ENCODE measurements at places on chromosomes 1 and 21. TPM values are rescaled to one million over a fixed set of nuclear protein-coding genes. Genes with fewer than 3 reads are reported as not detected.

DNA sequence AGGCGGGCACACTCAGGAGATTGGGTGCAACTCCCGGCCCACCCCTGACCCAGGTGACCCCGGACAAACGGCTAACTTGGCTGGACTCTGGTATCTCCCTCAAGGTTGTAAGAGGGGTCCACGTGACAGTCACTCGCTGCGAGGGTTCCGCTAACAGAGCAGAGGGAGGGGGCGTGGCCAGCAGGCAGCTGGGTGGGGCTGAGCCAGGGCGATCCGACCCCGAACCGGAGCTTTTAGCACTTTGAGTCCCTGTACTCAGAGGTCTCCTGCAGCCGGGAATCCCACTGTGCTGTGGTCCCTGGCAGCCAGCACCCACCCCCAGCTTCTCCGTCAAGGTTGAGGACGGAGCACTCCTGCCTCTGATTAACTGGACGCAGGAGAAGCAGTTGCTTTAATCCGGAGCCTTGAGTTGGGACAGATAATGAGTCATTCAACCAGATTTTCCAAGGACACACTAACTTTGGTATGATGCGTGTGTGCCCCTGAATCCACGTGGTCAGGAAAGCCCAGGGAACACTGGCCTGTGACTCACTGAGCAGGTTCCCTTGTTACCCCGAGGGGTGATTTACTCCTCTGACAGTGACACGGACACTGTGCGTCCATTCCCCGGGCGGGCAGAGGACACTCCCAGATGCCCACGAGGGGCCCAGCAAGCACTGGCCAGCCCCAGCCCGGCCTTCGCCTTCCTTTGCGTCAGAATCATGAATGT lies 16.8 kb downstream of the TRPM2 start:
- peak; percentile 43 for DNase-seq

Gene GSTM4
- 7.0 TPM for total RNA-seq

DNA sequence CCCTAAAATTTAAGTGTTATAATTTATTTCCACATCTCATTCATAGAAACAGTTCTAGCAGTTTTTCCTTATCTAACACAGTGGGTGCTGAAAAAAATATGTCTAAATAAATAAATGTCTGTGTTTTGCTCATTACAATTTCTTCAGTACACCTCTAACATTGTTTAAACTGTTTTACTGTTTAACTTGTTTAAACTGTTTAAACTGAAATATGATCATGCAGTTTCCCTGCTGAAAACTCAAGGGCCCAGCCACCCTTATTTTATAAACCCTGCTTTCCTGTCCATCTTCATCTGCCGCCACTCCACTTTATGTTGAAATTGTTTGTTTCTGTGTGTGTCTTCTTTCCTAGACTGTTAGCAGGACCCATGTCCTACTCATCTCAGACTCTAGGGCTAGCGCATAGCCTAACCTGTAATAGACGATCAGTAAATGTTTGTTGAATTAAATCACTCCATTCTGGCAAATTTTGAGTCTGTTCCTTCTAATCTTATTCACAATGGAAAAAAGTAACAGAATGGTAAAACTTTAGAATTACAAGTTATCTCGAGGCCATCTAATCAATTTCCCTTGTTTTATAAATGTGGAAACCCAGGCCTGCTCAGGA lies 9.4 kb upstream of the PIK3C2B start:
- no peak for DNase-seq

GRCh38 chr1:83776913-83777757 lies 221.8 kb downstream of the TTLL7 start:
- DNase-seq: no peak

DNA sequence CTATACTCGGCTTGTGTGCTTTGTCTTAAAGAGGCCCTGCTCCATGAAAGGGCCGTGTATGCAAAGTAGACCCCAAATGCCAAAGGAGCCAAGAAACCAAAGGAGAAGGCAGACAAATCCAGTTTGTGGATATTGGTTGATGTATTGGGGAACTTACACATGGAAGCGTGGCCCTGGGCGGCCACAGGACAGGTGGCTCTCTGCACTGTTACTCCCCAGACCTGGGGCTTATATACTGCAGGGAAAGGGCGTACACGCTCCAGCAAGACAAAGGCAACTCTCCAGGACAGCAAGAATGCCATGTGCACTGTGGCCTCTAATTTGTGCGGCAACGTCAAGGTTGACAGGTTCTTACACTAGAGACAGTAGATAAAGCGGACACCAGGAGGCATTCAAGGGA lies 24.8 kb downstream of the RSPH1 start:
- no peak for DNase-seq

GRCh38 chr21:15631342-15631741 lies 98.4 kb upstream of the USP25 start:
- no peak for DNase-seq

DNA sequence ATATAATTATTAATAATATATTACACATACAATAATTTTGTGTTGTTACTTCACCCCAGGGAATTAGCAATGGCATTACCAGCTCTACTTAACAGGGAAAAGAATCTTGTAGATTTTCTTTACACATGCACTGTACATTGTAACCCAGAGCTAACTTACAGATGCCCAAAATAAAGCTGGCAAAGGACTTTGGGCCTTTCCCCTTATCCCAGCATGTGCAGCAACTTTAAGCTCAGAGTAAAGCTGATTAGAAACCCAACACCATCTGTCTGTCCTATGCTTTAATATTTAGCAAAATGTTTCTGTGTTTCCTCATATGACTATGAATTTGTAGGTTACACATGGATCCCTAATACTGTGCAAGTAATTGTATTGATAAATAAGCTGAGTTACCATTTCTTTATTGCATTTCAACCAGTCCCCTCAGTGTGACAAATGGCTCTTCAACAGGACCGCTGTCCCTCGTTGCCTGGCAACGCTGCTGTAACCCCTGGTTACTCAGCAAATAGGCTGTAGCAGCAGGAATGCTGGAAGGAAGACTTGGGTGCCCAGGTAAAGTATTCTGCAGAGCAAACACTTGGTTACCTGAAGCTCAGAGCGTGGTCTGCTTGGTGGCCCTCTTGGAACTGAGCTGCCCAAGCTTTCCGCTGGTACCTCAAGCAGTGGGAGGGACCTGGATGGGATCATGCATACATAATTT lies at the start of gene USH2A:
Gene USH2A, minus strand, starts transcription at position 628 of the 700 bp plus-strand sequence. CDS start 1,112 bp downstream, outside the sequence.
- no peak for DNase-seq

DNA sequence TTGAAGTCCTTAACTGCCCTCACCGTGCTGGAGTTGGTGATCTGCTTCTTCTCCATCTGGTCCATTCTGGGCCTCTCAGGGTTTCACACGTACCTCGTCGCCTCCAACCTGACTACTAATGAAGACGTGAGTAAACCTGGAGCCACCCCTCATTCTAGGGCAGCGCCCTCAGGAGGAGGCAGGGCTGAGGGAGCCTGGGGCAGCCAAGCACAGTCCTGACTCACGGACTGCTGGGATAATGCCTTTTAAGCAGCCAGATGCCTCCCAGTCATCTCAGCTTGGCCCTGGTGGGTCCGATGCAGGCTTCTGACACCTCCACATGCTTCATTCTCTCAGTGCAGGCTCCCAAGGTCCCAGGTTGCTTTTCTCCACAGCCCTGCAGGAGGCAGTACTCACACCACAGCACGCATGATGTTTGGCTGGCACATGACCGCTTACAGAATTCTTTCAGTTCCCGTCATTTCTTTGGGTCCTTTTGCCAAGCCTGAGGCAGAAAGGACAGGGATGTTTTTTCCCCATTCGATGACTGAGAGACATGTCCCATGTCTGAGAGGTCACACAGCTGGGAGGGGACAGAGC lies 11.8 kb upstream of the SFN start:
- DNase-seq: no peak

- no peak for DNase-seq
Observed at GRCh38 chr1:8025061-8025670, 943 bp downstream of the ERRFI1 start.

Gene SH2D1B
- not detected for total RNA-seq

DNA sequence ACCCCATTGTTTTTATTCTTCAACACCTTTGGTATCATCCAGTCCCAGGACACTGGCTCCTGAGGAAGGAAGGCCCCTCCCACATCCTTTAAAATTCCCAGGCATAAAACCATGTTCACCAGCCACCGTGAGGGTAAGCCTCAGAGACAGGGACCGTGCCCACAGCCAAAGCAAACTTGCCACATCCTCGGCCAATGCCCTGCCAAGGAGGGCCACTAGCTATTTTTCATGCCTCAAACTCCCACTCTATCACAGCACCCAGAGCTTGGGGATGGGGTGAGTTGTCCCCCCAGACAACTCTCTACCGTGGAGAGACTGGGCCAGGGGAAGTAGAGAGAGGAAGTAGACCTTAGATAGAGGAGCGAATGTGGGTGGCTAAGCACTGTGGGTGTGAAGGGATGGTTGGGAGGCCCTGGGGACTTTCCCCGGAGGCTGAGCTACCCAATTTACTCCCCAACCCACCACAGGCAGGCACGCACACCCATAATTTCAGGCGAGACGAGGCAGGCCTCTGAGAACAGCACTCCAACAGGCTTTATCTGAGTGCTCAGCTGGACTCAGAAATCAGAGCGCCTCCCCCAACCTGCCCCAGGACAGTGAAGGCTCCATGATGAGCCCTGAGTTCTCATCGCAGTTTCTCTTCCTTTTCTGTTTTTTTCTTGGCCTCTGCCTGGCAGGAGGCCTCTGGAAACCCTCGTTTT lies 15.9 kb upstream of the BTG2 start:
- no peak for DNase-seq

- no peak for DNase-seq
Observed at GRCh38 chr1:56531624-56532349, 47.6 kb downstream of the PLPP3 start.

DNA sequence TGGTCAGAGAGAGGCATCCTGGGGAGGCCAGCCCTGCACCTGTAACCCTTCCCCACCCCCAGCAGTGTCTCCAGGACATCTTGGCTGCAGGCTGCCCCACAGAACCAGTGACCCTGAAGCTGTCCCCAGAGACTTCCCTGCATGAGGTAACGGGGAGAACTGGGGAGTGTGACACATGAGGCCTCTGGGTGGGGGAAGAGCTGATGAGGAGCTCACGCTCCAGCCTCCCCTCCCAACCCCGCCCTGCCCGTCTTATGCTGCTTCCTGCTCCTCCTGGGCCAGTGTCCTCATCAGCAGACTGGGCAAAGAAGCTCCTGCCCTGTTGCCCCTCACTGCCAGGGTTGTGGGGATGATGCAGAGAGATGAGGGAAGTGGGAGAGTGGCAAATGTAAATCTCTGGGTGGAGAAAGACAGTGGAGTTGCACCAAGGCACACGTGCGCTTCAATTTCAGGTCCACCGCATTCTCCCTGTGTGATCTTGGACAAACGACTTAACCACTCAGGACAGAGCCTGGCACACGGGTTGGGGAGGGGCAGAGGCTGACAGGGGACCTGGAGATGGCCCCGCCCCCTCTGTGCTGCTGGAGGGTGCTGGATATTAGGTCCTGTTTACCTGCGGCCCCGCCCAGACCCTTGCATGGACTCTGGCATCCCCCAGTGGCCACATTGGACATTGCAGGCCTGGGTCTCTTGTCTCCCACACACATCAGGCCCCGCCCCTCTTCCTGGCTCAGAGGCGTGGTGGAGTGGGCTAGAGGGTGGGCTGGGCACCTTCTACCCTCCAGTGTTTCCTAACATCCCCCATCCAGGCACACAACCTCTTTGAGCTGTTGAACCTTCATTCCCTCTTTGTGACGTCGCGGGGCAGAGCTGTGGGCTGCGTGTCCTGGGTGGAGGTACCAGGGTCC lies 12.3 kb downstream of the CLCNKB start:
- peak; percentile 95 for DNase-seq

GRCh38 chr1:10888291-10888690 lies 91.8 kb upstream of the CASZ1 start:
- DNase-seq: no peak

GRCh38 chr1:113872219-113872935 lies 865 bp upstream of the PTPN22 start:
- no peak for DNase-seq

Gene SHE
- total RNA-seq: 2.8 TPM

DNA sequence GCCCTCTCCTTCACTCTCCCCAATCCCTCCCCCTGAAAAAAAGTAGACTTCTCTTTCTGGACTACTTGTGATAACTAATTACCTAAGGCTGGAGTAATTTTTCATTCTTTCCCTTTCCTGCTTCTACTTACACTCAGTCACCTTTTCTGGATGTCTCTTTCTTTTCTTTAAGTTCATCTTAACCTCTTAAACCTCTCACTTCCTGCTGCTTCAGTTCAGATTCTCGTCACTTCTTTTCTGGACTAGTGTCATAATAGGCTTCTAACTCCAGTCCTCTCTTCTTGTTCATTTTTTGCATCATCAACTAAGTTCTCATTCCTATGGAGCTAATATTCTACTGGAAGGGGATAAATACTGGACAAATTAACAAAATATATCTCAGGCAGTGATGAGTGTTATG lies 75.4 kb downstream of the LRRC53 start:
- DNase-seq: no peak

DNA sequence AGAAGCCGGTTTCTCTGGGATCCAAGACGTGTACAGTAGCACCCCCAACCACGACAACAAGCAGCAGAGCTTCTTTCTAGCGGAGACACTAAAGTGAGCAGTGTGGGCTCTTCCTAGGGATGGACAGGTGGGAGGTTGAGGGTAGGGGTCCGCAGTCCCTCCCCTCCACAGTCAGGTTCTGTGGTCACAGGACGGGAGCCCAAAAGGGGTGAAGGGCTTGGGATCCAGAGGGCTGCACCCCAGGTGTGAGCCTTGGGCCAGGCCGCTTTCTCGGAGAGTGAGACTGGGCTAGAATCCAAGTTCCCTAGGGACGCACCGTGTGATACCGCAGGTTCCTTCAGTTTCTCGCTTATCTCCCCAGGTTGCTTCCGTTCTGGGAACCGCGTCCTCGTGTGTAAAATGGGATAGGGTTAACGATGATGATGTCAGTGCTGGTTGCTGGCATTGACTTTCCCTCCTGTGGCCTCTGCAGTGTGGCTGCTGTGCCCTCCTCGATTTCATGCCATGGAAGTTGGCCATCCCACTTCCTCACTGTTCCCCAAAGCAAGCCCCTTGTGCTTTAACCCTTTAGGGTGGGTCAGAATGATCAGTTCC lies 17.3 kb upstream of the SELENON start:
- DNase-seq: no peak

GRCh38 chr1:75172556-75172955 lies 38.4 kb downstream of the LHX8 start:
- no peak for DNase-seq

- DNase-seq: no peak
Observed at GRCh38 chr1:11693024-11693590, 1.6 kb downstream of the DRAXIN start.

DNA sequence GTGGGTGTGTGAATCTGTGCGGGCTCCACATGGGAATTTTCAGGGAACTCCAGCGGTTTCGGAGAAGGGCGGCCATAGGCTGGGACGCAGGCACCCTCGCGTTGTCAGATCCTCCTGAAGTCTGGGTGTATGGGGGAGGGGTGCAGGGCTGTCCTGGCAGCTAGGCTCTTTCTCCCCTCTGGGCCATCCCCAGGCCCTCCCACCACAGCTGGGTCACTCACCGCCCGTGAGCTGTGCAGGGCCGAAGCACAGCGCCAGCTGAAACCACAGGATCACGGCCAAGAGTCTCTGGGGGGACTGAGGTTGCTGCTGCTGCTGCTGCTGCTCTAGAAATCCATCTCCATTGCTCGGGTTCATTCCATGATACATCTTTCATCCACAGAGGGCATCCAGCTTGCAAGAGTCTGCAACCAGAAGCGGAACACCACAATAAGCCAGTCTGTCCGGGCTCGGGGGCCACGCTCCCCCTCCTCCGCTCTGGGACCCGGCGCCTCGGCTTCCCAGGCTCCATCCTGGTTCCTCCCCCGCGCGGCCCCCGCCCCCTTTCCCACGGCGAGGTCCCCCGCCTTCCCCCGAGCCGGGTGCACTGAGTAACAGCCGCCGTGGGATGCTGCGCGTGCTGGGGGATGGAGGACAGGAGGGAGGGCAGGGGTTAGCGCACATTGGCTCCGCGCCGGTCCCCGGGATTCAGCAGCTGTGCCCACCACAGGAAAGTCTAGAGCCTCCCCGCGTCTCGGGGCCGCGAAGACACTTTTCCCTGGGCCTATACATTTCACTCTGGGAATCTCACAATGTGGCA lies 720 bp downstream of the SUSD4 start:
- peak; percentile 27 for DNase-seq

All from cerebellum (tissue), 4 donors.